ENCODE measurements at places on chromosomes 12 and 14.

- DNase-seq: no peak
Measured at GRCh38 chr14:72678356-72678755, 215.5 kb downstream of the DPF3 start.

- no peak for DNase-seq
Measured at GRCh38 chr14:72970058-72970630, 43.9 kb downstream of the DCAF4 start.

- no peak for DNase-seq
Measured at GRCh38 chr12:74526535-74526934, 11.1 kb upstream of the ATXN7L3B start.

GRCh38 chr12:96263449-96263902 is 69.3 kb downstream of the ELK3 start:
- DNase-seq: no peak

DNA sequence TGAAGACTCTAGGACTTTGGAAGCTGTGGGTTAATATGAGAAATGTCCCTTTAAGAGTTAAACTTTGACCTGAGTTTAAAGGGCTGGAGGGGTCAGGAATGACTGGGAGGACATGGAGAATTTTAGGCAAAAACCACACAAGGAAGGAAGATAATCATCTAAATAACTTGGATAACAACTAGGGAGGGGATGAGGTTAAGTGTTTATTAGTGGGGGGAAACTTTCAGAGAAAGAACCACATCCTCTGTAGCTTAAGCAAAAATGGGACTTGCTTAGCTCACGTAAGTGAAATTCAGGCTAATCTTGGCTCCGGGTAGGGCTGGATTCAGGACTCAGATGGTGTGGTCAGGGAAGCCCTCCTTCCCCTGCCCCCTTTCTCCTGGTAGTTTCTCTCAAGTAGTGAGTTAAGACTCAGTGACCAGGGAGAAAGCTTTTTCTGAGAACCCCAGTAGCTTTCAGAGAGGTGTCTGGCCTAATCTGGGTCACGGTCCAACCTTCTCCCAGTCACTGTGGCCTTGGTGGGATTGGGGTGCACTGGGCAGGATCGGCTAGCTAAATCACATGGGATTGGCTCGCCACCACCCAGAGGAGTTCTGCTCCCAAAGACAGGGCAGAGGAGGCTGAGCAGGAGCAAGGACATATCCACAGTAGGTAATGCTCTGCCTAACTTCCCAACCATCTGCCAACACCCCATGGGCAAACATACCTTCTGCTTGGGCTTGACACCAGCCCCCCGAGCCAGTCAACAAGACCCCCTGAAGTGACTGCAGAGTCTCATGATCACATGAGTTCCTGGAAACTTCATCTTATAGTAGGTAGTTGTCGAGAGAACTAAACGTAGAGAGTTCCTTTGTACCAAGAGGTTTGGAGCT is 52.8 kb downstream of the ARF6 start:
- DNase-seq: no peak

- peak; percentile 79 for DNase-seq
Measured at GRCh38 chr12:32755051-32755653, 545 bp downstream of the YARS2 start.

DNA sequence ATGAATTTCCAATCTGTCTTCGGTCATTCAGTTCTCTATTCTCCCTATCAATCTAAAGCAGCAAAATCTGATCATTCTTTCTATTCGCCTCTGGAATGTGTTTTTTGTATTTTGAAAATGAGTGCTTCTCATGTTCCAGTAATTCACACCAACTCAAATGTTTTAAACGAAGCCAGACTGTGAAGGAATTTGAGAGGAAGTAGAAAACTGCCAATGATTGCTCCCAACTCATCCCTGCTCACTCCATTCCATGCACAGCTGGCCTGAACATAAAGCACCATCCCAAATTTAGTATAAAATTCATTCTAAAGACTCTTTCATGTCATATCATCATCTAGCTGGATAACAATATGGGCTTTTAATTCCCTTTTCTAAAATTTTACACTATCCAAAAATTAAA is 123.8 kb downstream of the DUSP6 start:
- no peak for DNase-seq

- no peak for DNase-seq
Measured at GRCh38 chr12:113252494-113252893, 31.2 kb downstream of the TPCN1 start.

- no peak for DNase-seq
Measured at GRCh38 chr14:44165286-44165685, 341.8 kb downstream of the FSCB start.

DNA sequence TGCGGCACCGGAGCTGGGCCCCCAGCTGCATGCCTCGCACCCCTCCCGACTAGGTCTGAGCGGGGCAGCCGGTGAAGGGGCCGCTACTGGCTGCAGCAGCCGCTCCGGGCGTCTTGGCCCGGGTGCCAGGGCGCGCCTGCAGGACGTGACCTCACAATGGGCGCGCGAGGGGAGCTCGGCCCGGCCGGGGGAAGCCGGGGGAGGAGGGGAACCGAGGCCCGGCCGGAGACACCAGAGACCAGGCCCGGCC is 353 bp downstream of the BAG5 start:
- no peak for DNase-seq

DNA sequence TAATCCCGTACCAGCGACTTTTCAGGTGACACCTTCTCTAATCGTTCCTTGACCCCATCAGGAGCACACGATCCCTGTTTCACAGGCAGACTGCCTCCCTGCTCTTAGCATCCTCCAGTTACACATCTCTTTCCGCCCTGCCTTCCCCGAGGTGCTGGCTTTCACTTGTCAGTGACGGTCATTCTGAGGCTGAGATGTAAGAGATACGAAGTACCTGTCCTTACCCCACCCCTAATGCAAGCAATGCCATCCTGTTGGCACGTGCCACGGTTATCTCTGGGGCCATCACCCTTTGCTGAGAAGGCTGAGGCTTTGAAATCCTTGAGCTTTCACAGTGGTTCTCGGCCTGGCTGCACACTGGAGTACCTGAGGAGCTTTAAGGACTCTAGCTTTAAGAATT is 24.4 kb downstream of the B4GALNT3 start:
- no peak for DNase-seq

GRCh38 chr12:28173440-28173839 is 16.8 kb upstream of the CCDC91 start:
- no peak for DNase-seq

DNA sequence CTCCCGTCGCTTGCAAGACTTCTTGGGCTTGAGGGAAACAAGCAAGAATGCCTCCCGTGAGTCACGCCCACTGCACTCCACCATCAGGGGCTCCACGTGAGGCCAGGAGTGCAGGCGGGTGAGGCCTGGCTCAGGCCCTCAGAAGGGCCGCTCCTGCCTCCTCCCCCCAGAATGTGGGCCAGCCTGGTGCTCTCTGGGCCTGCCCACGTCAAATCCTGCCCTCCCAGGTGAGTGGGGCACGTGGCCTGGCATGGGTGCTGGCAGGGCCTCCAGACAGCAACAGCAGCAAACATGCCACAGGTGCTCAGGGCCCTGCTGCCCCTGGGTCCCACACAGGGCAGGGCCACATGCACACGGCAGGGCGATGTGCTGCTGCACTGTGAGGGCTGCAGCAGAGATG is 30.6 kb upstream of the BTBD6 start:
- no peak for DNase-seq

GRCh38 chr12:110141389-110141788 is 17.2 kb downstream of the IFT81 start:
- no peak for DNase-seq

GRCh38 chr12:57135527-57136326 is 7.4 kb downstream of the LRP1 start:
- DNase-seq: no peak

GRCh38 chr12:106125351-106126095 is 13.2 kb downstream of the NUAK1 start:
- no peak for DNase-seq

DNA sequence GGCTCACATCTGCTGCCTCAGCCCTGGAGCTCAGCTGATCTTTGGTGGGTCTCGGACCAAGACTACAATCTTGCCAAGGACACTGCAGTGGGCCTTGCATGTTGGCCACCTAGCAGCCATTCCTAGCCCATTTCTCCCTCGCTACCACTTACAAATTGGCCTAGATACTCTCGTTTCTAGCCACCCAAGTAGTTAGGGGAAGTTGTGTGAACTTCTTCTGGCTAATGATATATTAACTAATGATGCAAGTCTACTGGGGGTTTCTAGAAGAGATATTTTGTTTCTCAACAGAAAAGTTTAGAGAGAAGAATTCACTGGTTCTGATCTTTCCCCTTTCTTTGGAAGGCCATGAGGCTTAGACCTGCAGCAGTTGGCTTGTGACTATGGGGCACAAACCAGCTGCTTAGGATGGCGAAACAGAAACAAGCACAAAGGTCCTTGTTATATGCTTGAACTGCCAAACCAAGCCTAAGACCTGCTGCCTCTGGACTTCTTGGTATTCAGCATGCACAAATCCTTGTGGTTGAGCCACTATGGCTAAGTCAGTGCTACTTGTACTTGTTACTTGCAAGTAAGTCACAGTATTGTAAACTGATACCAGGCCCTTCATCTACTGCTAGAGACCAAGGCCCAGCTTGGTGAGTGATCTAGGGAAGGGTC is 30.5 kb upstream of the GPATCH2L start:
- no peak for DNase-seq

DNA sequence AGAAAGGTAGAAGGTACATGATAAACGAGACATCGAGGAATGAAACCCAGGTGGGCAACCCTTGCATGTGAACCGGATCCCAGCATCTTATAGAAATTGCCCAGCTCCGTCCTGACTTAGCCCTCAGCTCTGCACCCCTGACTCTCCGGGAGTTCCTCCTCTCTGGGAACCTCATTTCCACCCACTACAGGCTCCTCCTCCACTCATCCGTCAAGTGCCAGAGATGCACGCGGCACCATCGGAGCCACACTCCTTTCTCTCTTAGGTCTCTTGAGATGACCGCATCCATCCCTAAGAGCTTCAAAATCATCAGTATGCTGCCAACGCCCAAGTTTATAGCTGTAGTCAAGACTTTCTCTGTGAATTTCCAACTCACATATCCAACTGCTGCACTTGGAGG is 84.7 kb downstream of the TTC7B start:
- no peak for DNase-seq

- DNase-seq: peak; percentile 60
Measured at GRCh38 chr12:5796171-5796958, 148.7 kb downstream of the ANO2 start.

- no peak for DNase-seq
Measured at GRCh38 chr12:8985213-8985754, 4.1 kb upstream of the KLRG1 start.

- DNase-seq: no peak
Measured at GRCh38 chr14:81018684-81019083, 63.3 kb downstream of the TSHR start.

DNA sequence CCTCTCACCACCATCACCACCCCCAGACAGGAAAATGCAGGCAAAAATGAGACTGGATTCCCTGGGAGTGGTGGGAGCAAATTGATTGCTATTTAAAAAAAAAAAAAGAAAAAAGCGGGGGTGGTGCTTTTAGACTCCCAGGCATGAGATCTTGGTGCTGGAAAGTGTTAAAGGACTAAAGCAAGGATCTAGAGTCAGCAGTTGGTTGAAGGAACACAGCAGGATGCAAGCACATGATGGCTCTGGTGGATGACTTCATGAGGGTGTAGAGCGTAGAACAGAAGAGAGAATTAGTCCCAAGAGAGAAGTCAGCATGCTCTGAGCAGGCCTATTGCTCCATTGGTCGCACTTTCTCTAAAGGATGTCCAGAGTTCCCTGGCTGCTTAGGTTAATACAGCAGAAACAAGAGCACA is 183.8 kb upstream of the HMGA2 start:
- peak; percentile 52 for DNase-seq

- DNase-seq: no peak
Measured at GRCh38 chr12:14874882-14875281, 10.8 kb downstream of the MGP start.

DNA sequence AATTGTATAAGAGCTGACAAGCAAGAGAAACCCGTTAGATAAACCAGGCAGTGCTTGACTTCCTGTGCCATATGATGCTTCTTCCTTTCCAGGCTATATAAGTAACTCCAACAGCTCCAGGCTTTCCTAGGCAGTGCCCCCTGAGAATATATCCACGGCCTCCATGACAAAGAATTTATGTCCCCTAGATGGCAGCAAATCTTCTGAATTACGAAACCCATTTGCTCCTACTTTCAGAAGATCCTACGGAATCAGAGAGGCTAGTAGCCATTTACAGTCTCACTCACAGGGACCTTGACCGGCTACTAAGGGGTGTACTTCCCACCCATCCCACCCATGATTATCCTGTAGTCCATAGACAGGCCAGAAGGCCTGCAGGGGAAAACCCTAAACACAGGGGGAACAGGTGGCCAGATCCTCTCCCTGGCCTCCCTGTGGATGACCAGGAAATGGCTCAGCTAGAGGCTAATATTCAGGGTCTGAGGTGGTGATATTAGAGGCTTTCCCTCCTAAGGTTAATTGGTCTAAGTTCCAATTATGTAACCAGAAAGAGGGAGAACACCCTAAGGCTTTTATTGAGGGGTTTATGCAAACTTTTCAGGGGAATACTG is 77.2 kb upstream of the DCD start:
- DNase-seq: peak; percentile 47

GRCh38 chr14:20802341-20803084 is at the start of gene RNASE1:
Gene RNASE1 (minus strand): TSS chr14:20802844. CDS start chr14:20802068, 776 bp downstream.
- DNase-seq: no peak

GRCh38 chr12:105064564-105065178 is 19.6 kb downstream of the ALDH1L2 start:
- DNase-seq: peak; percentile 10

DNA sequence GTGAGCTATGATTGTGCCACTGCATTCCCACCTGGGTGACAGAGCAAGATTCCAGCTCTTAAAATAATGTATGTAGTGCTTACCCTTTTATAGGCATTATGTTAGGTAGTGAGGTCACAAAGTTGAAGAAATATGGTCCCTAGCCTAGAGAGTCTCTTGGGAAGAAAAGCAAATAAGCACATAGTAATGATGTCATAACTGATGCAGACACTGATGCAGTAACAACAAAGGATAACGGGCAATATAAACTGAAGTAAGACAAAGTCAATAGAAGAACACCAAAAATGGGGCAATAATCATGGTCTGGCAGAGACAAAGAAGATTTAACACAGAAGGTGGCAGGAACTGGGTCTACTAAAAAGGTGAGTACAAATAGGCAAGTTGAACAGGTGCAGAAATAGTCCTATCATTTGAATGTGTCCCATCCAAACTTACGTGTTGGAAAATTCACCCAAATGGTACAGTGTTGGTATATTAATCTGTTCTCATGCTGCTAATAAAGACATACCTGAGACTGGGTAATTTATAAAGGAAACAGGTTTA is 93.5 kb downstream of the CPNE8 start:
- DNase-seq: no peak

DNA sequence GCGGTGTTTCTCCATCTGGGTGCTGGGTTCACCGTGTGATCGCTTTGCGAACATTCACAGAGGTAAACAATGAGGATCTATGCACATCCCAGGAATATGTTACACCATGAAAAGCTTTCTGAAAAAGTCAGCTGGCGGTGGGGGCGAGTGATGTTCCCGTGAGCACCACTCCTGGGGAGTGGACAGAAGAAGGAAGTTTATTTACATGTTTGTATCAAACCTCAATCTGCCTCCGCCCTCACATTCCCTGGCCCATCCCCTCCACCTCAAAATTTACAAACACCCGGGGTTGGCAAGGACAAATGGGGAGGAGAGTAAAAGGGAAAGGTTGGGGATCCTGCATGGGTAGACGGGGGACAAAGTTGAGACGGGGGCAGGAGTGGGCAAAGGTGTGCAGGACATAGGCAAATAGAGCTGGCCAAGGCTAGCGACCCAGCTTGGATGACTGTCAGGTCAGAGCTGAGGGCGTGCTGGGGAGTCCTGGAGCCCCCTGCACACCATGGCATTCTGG is 6.9 kb downstream of the TNFRSF1A start:
- no peak for DNase-seq

GRCh38 chr12:131818821-131819585 is 9.2 kb upstream of the MMP17 start:
- no peak for DNase-seq

Measured in HEK293T (cell line).